ENCODE measurements at places on chromosomes 5 and 9. TPM values are rescaled to one million over a fixed set of nuclear protein-coding genes. Genes with fewer than 3 reads are reported as not detected.

GRCh38 chr5:139693676-139694364 lies 45.7 kb downstream of the CXXC5 start:
- no peak for DNase-seq

Gene PCDHGA12
- total RNA-seq = 3.5 TPM

- DNase-seq = no peak
These were observed 22.4 kb upstream of the THG1L start for GRCh38 chr5:157708866-157709265.

GRCh38 chr5:79107020-79107796 lies 4.4 kb upstream of the BHMT start:
- no peak for DNase-seq

DNA sequence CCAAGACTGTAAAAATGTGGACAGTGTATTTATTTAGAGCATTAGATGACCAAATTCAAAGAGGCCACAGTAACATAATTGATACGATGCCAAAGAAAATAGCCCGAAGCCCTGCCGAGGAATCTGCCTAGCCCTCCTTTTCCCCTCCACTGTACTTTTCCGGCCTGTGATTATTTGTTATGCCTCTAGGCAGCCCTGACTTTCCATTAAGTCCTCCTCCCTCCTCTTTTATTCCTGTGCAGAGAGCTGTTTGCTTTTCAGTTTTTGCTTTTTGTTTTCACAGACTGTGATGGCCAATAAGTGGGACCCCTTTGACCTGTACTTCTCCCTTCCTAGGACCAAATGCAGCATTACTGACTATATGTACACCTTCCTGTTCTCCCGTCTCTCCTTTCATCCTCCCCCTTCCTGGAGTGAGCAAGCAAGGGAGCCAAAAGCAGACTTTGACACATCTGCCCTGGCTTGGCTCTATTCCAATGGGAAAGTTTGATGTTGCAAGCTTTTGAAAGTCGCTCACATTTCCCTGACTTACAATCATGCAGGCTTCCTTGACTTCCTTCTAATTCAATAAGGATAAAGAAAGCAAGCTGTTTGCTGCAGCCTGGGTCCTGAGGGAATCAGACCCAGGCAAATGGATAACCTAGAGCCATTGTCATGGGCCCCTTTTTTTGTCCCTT lies 76.1 kb downstream of the NREP start:
- DNase-seq = peak; percentile 64

Gene ATP10B
- total RNA-seq = under 0.01 TPM

GRCh38 chr9:8558176-8558575 lies 758.6 kb upstream of the DMAC1 start:
- DNase-seq = no peak

DNA sequence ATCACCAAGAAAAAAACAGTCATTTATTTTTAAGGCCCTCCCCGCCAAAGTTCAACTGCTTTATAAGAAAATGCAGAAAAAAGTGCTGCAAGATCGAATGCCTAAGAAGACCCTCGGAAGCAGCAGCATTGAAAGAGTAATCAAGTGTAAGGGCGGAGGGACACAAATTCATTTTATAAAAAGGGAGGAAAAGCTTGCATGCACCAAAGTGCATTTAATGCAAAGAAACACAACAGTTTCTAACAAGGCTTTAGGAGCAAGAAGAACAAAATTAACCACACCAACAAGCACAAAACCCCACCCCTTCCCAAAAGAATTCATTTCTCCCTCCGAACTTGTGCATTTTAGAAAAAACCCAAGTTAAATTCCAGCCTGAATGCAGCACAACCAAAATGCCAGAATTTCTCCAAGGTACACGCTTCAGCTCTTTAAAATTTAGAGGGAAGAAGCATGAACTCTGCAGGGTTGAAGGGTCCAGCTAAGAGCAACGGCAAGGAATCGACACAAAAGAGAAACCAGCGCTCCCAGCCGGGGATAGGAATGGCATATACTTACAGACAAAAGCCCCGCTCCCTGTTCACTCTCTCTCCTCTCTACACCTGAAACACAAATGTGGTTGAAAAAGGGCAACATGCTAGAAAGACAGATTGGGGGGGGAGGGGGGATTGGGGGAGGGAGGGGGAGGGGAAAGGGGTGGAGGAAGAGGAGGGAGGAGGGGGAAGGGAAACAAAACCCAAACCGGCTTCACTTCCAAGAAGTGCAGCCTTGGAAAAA lies at the start of gene NREP:
Gene NREP (minus strand): TSS at position 614 of the 774 bp plus-strand sequence. CDS start 1,422 bp downstream, outside the sequence.
- peak; percentile 58 for DNase-seq

DNA sequence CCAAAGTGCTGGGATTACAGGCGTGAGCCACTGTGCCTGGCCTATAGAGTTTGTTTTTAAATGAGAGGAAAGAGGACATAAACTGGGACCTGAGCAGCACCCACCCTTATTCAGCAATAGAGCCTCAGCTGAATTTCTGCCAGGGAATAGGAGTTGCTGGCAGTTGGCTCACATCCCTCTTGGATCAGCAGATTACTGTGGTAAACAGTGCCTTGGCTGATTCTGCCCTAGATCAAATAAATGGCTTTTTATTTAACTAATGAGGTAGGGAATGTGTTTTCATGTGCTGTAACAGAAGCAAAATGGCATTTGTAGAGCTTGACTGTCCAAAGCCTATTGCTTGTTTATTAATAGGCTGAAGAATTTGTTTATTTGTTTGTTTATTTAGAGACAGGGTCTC lies 2.1 kb downstream of the ARHGEF37 start:
- DNase-seq = peak; percentile 60

GRCh38 chr5:81607693-81608092 lies 143.2 kb downstream of the SSBP2 start:
- DNase-seq = no peak

- no peak for DNase-seq
These were observed 55.9 kb downstream of the NDUFAF2 start for GRCh38 chr5:61000887-61001286.

Data from dermis microvascular lymphatic vessel endothelial cell (primary cell).